ENCODE measurements at places on chromosomes 2 and 18.

DNA sequence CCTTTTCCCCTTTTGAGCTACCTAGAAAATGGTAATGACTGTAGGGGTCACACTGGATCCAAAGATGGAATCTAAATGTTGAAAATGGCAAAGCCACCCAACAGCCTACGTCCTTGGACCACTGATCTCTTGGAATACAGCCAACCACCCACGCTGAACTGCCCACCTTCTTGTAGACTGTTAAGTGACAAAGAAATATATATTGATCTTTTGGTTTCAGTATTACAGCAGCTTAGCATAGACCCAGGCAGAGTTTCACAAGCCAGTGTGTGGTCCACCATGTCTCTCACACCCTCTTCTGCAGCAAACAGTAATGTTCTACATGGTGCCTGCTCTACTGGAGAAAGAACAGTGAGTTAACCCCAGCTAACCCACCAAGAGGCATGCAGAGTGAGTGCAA is 20.2 kb downstream of the CACNB4 start:
- H3K36me3 ChIP-seq: no peaks in the 10 kb centered on the region
- no peak overlapping the region for H3K27ac ChIP-seq
- H3K27me3 ChIP-seq: peaks cover 5% of the 10 kb centered on the region
- no peaks in the 10 kb centered on the region for H3K4me1 ChIP-seq
- DNase-seq: no peak

GRCh38 chr2:203105996-203106395 is 91.3 kb downstream of the NBEAL1 start:
- H3K27ac ChIP-seq: no peak overlapping the region
- H3K36me3 ChIP-seq: peaks cover 43% of the 10 kb centered on the region
- no peak for DNase-seq
- H3K4me3 ChIP-seq: no peak overlapping the region
- H3K4me1 ChIP-seq: no peaks in the 10 kb centered on the region
- H3K27me3 ChIP-seq: no peaks in the 10 kb centered on the region

DNA sequence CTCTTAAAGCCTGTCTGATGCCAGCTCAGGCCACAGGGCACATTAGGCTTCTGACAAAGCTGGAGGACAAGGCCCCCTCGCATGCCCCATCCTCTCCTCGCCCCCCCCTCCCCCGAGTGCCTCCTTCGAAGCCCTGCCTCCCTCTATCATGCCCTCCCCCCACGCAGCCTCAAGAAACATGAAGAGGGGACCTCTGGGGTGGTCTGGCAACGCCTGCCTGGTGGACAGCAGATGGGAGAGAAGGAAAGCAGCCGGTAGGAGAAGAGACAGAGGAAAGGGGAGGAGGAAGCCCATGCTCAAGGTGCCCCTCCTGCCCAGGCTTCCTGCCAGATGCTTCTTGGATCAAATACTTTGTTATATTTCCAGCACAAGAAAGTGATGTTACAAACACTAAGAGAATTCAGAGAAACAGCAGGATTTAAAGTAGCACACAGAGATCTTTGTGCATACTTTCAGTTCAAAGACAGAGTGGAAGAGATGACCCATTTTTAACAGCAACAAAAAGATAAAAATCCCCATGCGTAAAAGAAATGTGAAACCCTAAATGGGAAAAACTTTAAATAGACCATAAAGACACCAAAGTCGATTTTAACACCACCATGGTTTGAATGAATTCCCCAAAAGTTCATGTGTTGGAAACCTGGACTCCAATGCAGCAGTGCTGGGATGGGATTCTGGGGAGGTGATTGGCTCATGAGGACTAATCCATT is 19.0 kb downstream of the BOK start:
- no peak for DNase-seq
- H3K4me3 ChIP-seq: no peak overlapping the region
- H3K4me1 ChIP-seq: no peaks in the 10 kb centered on the region
- H3K36me3 ChIP-seq: peaks cover 11% of the 10 kb centered on the region
- no peaks in the 10 kb centered on the region for H3K27me3 ChIP-seq

DNA sequence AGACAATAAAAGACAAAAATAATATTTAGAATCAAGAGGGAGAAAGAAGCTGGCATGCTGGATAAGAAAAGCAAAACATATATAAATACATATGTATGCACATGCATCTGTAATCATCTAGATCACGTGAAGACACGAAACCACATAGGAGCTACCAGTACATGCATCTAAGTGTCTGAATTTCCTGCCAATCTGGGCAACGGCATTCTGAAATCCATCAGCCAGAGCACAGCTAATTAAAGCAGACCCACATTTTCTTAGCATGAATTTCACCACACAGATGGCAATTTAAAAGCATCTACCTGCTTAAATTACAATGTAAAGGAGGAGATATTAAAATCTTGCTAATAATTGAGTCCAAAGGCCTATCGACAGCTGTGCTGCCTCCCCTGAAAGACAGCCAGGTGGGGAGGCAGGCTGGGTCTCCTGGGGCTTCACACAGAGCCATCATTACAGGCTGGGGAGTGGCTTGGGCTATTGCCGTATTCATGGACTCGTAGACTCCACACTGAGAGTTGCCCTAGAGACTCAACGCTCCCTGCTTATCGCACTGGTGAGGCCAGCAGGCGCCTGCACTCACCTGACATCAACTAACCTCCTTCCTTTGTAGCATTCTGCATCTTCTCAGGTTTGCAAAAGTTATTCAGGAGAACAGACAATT is 272.5 kb upstream of the PXDN start:
- no peaks in the 10 kb centered on the region for H3K4me1 ChIP-seq
- no peak overlapping the region for H3K27ac ChIP-seq
- no peak overlapping the region for H3K4me3 ChIP-seq
- H3K36me3 ChIP-seq: no peaks in the 10 kb centered on the region
- DNase-seq: no peak
- H3K27me3 ChIP-seq: no peaks in the 10 kb centered on the region

GRCh38 chr2:6827566-6828298 is 38.0 kb downstream of the CMPK2 start:
- no peak for DNase-seq
- H3K4me1 ChIP-seq: peaks cover 6% of the 10 kb centered on the region
- H3K27me3 ChIP-seq: no peaks in the 10 kb centered on the region
- H3K4me3 ChIP-seq: no peak overlapping the region

GRCh38 chr18:13427354-13427753 is 208.8 kb downstream of the LDLRAD4 start:
- DNase-seq: no peak
- no peaks in the 10 kb centered on the region for H3K36me3 ChIP-seq
- H3K4me1 ChIP-seq: no peaks in the 10 kb centered on the region
- H3K27ac ChIP-seq: no peak overlapping the region
- no peak overlapping the region for H3K4me3 ChIP-seq

- H3K4me1 ChIP-seq: no peaks in the 10 kb centered on the region
- H3K4me3 ChIP-seq: no peak overlapping the region
- H3K27ac ChIP-seq: no peak overlapping the region
- peaks cover 5% of the 10 kb centered on the region for H3K27me3 ChIP-seq
- H3K36me3 ChIP-seq: no peaks in the 10 kb centered on the region
Measured at GRCh38 chr2:71833855-71834560, 313.7 kb downstream of the CYP26B1 start.

Data from memory B cell (primary cell).